ENCODE measurements at places on chromosomes 4 and X.

- DNase-seq = no peak
Observed at GRCh38 chr4:147994491-147995385, 262.9 kb downstream of the ARHGAP10 start.

GRCh38 chr4:145557720-145558119 lies 61.5 kb upstream of the MMAA start:
- peak; percentile 87 for DNase-seq

- DNase-seq = peak; percentile 63
Observed at GRCh38 chr4:83599183-83599582, 63.3 kb downstream of the GPAT3 start.

GRCh38 chr4:129334136-129334535 lies 238.2 kb downstream of the C4orf33 start:
- DNase-seq = no peak

- no peak for DNase-seq
Observed at GRCh38 chr4:80124246-80125211, 51.5 kb upstream of the ANTXR2 start.

Data from GM23338 (cell line).